Activated CD4-positive, alpha-beta T cell treated with anti-CD3 and anti-CD28 coated beads, Interleukin-2, amount 50 U/mL, for 16 hours (primary cell): ENCODE measurements at places on chromosomes 5 and 9.

GRCh38 chr5:1352231-1353219 is 7.6 kb upstream of the CLPTM1L start:
- no peak for DNase-seq

DNA sequence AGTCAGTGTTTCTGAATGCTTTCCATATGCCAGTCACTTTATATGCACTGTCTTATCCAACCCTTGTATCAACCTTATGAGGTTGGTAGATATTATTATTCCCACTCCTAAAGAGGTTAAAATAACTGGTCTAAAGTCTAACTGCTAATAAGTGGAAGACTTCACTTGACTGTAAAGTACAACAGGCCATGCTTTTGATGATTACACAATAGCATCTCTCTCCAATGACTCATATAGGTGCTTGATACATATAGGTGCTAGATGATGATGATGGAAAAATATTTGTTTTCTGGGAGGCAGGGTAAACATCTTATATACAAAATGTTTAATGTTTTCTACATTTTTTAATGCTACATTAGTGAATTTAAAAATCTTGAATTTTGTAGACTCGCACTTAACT is 75.9 kb upstream of the NR3C1 start:
- DNase-seq: no peak

DNA sequence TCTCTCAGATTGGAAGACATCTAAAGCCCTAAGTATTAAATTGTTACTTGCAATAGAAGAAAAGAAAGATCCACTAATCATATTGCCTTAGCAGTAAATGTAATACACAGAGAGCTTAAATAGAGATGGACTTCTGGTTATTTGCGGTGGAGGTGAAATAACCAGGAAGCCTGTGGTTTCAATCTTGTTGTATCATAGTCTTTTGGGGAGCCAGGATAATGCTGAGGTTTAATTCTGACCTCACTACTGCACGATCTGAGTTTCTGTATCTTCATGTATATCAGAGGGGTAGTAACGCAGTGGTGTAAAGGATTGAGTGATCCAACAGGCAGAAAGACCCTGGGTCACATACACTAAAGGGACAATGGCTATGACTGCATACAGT is 71.7 kb downstream of the ANKRD55 start:
- no peak for DNase-seq

- DNase-seq: no peak
Observed at GRCh38 chr5:57592236-57592635, 109.6 kb upstream of the ACTBL2 start.

- DNase-seq: no peak
Observed at GRCh38 chr5:176597417-176598389, 12.3 kb downstream of the GPRIN1 start.

DNA sequence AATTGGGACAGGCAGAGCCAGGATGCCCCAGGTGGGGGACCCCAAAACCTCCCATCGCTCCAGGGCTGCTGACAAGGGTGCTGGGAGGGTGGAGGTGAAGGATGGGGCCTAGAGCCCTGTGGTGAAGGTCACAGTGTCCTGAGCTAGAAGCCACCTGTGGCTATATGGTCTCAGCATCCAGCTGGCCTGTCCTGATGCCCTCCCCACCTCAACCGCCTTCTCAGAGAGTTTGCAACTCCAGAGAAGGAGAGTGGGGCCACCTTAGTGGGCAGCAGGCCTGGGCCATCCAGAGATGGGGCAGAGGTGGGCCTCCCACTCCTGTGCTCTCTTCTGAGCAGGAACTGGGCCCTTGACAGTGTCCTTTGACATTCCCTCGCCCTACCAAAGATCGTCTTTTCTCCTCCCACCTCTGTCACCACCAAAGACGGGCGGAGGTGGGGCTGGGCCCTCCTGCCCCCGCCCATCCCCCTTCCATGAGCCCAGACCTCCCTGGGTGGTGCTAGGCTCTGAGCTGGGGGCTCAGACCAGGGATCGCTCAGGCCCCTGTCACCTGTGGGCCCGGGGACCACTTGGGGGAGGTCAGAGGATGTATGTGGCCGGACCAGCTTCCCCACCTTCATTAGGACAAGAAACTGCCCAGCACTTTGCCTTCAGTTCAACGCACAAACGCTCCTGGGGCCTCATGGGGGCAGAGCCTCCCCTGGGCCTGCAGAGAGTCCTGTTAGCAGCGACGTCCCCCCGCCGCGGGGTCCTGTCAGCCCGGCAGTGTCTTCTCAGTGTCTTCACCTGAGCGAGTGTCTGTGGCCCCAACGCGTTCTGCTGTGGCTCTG is 10.0 kb upstream of the DOLPP1 start:
- no peak for DNase-seq

- DNase-seq: no peak
Observed at GRCh38 chr5:180072256-180072548, 643 bp upstream of the RNF130 start.
